ENCODE measurements at places on chromosomes 3 and 15.

DNA sequence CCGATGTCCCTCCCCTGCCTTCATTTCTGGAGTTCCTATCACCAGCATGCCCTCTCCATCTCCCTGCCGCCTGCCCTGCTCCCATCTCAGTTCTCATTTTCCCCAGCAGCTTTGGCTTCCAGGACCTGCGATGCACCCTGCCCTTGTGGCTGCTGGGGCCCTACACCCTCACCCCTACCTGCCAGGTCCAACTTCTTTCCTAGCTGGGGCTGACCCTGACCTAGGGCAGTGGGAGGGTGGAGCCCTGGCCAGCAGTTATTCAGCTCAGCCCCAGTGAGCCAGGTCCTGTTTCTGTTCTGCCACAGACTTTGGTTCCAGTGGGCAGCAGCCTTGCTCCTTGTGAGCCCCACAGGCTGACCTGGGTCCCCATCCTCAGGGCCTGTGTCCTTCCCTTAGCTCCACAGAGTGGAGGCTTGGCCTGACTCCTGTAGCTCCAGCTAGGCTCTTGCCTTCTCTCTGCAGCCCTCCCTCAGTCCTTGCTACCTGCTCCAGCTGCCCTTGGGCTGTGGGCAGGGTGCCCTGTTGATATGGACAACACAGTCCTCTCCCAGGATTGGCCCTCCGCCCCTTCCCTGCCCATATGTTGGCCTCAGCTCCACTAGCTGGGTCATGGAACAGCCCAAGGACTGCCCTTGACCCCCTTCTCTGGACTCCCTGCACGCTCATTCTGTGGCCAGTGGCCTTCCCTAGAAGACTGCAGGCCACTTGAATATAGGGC, 34.7 kb upstream of the PDE8A start:
- DNase-seq = no peak

GRCh38 chr3:18062657-18063025, 320.2 kb upstream of the TBC1D5 start:
- no peak for DNase-seq

DNA sequence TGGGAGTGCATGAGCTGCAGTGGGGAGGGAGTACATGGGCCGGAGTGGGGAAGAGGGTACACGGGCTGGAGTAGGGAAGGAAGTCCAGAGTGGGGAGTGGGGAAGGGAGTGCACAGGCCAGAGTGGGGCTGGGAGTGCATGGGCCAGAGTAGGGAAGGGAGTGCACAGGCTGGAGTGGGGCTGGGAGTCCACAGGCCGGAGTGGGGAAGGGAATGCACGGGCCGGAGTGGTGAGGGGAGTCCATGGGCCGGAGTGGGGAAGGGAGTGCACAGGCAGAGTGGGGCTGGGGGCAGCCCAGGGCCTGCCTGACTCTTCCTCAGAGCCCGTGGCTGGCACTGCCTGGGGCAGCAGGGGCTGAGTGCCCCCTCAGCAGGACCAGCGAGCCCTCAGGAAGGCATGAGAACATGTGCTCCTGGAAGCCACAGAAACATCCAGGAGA, 40.7 kb downstream of the KLF15 start:
- no peak for DNase-seq

GRCh38 chr15:41675337-41675736, 15.1 kb downstream of the MGA start:
- DNase-seq = no peak

GRCh38 chr3:1787094-1787493, 311.6 kb upstream of the CNTN4 start:
- DNase-seq = no peak

DNA sequence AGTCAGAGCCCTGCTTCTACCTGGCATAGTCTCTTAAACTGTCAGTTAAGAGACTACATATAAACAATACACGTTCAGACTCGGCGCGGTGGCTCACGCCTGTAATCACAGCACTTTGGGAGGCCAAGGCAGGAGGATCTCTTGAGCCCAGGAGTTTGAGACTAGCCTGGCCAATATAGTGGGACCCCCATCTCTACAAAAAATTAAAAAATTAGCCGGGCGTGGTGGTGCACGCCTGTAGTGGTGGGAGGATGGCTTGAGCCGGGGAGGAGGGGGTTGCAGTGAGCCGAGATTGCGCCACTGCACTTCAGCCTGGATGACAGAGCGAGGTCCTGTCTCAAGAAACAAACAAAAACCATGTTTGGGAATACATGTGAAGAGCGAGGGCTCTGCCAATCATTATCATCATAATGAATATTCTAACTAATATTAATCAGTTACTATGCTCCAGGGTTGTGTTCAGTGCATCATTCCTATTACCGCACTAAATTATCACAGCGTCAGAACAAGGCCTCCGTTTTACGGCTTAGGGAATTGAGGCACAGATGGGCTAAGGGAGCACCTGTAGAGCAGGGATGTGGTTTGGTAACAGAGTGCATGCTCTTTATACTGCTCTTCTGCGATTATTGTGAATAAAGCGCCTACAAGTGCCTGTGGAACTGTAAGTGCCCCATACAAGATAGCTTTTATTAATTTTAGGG, 844 bp upstream of the UQCC5 start:
- no peak for DNase-seq

DNA sequence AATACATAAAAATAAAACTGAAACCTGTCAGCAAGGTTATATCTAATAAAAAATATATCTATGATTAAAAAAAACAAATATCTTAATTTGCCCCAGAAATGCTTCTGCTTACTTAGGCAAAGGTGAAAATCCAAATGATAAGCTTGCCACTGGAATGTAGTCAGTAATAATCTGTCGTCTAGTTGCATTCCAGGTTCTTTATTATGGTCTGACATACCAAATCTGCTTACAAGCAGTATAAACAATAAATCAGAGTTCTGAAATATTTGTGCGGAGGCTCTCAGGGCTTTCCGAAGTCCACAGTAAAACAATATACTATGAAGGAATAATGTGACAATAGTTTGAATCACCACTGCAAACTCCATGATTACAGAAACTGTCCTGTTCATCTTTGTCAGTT, 1133.5 kb downstream of the ROBO1 start:
- DNase-seq = no peak

- no peak for DNase-seq
Observed at GRCh38 chr15:55327387-55327786, 8.4 kb downstream of the PIGB start.

GRCh38 chr15:40456299-40456712, 14.5 kb upstream of the CHST14 start:
- DNase-seq = no peak

DNA sequence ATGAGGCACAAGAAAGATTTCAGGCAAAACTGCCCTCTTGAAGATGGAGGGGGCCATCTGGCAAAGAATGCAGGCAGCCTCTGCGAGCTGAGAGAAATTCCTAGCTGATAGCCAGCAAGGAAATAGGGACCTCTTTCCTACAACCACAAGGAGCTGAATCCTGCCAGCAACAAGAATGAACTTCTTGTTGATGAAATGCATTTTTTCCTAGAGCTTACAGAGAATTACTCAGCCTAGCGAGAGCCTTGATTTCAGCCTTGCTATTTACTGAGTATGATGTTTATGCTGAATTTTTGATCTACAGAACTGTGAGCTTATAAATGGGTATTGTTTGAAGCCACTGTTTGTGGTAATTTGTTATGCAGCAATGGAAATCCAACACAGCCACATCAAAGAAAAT, 148.5 kb upstream of the NAALADL2 start:
- DNase-seq = no peak

Measured in stimulated activated CD4-positive, alpha-beta T cell treated with anti-CD3 and anti-CD28 coated beads, TNF-alpha, amount 100 ng/mL, for 48 hours (primary cell).